CD4-positive, alpha-beta T cell treated with Interleukin-10 for 1 hour (primary cell): ENCODE measurements at places on chromosomes 1 and 21.

GRCh38 chr1:220631238-220631815 is 58.8 kb upstream of the C1orf115 start:
- no peak for DNase-seq

GRCh38 chr1:194104247-194104844 is 917.9 kb upstream of the B3GALT2 start:
- DNase-seq = no peak

DNA sequence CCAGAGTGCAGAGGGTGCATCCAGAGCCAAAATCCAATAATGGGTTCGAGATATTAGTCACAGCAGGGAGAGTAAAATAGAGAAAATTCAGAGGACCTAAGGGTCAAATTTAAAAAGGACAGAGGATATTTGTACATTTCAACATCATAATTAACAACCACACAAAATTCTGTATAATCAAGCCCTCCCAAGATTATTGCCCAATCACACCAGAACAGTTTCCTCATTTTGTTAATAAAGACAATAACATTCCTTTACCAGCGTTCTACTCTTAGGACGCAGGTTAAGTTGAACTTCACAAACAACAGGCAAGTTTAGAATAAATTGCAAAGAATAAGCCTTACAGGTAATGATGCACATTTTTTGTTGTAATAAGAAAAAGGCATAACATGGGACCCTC is 462.8 kb downstream of the PTPRC start:
- no peak for DNase-seq

- DNase-seq = no peak
These were observed 103.0 kb downstream of the SSBP3 start for GRCh38 chr1:54302951-54303843.

- DNase-seq = peak; percentile 17
These were observed 95.3 kb downstream of the ABCA4 start for GRCh38 chr1:94025383-94026340.

- DNase-seq = no peak
These were observed 27.1 kb downstream of the MPZL1 start for GRCh38 chr1:167748906-167749305.

DNA sequence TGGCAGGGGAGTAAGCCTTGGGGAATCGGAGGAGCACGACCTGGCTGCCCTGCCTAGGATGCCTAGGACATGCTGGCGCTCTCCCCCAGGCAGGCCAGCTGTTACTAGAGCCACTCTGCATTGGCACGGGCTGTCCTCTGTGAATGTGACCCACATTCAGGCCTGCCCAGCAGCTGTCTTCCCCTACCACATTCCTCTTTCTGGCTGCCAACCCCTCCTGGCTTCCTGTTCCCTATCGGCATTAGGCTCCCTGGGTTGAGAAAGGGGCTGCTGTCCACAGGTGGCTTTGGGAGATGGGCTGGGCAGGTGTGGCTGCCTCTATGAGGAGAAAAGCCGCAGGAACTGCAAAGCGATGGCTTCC is 2.3 kb upstream of the NFASC start:
- no peak for DNase-seq

DNA sequence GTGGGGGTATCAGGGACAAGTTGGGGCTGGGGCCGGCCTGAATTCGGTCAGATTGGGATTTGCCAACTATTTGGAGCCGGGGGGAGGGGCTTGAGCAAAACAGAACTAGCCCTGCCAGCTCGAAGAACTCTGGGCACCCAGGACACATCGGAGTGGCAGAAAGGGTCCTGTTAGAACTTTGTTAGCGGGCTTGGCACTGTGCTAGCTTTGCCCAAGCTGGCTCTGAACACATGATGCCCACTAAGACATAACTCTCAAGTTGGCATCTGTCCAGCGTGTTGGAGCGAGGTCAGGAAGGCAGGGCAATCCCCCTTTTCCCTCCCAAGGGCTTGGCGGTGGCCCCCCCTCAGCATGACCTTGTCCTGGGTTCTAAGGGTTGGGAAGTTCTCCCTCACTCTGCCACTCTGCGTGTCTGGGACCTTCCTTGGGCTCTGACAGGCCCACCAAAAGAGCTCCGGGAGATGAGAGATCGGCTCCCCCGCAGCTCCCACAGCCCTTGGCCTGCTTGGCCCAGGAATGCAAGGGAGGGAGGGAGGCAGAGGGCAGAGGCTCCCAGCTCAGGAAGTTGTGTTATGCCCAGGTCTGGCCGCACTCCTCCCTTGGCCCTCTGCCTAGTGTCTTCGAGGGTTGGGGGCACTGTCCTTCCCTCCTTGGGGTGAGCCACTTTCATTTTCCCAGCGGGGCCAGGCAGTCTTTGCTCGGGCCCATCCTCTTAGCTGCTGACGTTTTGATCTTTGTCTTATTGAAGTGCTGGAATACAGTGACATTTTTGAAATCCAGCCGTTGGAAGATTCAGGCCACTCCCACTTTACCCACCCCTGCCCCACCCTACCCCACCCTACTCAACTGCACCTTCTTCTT is 1.2 kb downstream of the LMNA start:
- DNase-seq = peak; percentile 44

GRCh38 chr1:244097523-244098405 is 46.7 kb downstream of the ZBTB18 start:
- no peak for DNase-seq

DNA sequence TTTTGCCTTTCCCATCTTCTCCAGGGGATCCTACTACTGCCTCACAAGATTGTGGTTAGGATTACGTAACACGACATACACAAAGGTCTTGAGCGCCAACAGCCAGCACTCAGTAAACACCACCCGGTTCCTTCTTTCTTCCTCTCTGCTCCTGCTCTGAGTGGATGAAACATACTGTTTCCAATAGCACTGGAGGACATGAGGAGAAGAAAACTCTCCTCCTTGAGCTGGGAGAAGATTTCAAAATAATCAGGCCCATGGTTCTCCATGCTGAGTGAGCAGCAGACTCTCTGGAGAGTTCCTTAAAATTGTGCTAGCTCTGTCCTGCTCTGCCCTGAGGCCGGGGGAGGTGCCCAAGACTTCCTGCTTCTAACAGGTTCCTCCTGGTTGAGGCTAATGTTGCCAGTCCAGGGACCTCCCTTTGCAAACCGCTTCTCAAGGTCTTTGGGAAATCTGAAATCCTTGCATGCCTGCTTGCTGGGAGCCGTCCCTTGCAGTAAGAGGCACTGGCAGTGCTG is 29.4 kb upstream of the MX1 start:
- DNase-seq = no peak

GRCh38 chr21:43323244-43324005 is 103.5 kb downstream of the SIK1 start:
- no peak for DNase-seq

DNA sequence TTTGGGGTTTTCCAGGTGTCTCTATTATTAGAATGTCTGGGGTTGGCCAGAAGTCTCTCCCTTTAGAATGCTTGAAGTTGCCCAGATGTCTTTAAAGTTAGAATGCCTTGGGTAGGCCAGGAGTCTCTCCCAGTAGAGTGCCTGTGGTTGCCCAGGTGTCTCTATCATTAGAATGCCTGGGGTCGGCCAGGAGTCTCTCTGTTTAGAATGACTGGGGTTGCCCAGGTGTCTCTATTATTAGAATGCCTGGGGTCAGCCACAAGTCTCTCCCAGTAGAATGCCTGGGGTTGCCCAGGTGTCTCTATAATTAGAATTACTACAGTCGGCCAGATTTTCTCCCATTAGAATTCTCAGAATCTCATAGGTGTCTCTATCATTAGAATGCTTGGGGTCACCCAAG is 55.2 kb downstream of the RNF187 start:
- no peak for DNase-seq

GRCh38 chr1:211714154-211714553 is 38.7 kb upstream of the NEK2 start:
- no peak for DNase-seq

- DNase-seq = no peak
These were observed 21.9 kb upstream of the ARF1 start for GRCh38 chr1:228060458-228061190.

DNA sequence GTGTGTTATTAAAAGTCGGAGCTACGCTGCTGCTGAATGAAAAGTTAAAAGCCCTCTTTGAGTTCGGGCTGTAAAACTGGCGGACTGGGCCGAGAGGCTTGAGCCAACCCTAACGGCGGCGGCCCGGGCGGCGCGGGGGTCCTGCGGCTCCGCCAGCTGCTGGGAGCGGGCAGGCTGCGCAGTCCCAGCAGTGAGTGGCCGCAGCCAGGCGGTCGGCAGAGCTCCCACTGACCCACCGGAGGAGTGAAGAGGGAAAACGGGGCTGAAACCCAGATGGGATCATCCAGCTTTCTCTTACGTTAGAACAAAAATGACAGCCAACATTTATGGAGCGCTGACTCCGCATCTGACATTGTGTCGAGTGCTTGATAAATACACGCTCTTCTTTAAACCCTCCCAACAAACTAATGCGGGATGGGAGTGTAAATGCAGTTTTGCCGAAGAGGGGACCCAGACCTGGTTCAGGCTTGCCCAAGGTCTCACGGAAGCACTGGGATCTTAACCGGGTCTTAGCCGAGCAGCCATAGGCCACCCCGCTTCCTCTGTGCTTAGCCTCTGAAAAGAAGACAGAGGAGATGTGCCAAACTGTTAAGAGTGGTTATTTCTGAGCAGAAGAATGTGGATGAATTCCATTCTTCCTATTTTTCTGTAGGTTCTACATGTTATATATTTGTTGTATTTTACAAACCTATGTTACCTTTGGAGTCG is 3.5 kb downstream of the GRHL3 start:
- no peak for DNase-seq

DNA sequence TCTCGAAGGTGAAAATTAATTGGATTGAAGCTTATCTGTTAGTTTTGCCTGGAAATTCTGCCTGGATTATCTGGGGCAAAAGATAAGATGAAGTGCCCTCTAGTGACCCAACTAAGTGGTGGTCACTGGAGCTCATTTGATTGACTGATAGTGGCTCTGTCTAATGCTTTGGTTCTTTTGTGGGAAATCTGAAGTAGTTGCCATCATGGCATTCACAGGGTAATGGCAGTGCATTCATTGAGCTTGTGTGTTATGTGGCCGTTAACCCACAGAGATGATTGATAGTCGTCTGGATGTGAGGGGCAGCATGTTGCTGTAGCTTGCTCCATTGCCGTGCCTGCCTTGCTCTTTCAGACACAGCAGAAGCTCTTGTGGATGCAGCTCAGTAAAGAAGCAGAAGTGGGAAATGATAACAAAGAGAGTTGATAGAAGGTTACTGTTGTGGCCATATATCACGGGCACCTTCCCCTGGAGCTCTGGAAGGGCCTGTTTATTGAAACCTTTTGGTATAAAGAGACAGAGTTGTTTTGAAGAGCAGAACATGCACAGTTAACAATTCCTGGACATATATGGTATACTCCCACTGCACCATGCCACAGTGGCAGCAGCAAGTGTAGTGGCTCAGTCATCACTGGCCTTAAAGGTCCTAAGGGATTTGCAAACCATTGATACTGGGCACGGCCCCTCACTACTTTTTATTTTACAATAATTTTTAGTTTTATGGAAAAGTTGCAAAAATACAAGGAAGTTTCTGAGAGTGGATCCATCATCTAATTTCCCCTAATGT is 42.0 kb downstream of the CXADR start:
- no peak for DNase-seq

GRCh38 chr1:3978990-3979325 is 78.9 kb upstream of the C1orf174 start:
- DNase-seq = no peak

DNA sequence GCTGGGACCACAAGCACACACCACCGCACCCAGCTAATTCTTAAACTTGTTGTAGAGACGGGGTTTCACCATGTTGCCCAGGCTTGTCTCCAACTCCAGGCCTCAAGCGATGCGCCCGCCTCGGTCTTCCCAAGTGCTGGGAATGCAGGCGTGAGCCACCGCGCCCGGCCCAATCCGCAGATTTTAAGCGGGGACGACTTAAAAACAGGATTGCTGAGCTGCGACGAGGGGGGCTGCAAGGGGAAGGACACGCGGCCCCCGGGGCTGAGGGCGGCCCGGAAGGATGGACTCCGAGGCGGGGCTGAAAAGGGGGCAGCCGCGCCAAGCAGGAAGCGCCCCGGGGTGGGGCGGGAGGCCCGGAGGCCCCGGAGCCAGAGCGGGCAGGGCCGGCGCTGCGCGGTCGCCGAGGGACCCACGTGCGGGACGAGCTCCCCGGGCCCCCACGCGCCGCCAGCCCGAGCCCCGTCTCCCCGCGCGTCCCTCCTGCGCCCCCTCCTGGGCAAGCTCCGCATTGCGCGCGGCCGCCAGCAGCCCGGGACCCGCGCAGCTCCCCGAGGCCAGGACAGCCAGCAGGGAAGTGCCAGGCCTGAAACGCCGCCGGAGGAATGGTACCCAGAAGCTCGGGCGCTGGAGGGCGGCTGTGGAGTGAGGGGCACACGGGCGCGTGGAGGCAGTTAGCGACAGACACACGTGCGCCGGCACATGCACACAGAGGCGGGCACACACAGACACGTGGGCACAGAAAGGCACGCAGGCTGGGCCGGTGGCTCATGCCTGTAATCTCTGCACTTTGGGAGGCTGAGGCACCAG is 5.5 kb upstream of the PRKCZ start:
- peak; percentile 82 for DNase-seq

- no peak for DNase-seq
These were observed 459.9 kb downstream of the ADGRL2 start for GRCh38 chr1:82260666-82261065.

GRCh38 chr1:84724128-84724860 is 34.0 kb upstream of the SSX2IP start:
- peak; percentile 63 for DNase-seq

- DNase-seq = no peak
These were observed 30.4 kb upstream of the PDE4B start for GRCh38 chr1:65762081-65762862.

DNA sequence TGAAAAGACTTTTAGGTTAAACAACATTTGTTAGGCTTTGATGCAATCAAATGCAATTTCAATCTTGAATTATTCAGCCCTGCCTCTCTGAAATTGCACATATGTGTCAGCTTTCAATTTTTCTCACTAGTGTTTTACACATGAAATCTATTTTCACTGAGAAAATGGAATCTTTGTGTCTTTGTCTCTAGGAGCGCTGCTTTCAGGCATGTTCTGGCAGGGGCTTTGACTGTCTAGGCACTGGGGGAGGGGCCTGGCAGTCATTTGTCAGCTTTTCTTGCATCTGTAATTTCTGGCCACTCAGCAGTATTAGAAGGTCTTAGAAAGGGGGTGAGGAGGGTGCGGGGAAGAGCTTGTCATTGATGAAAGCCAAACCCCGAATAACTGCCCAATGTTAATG is 264.4 kb downstream of the PTPRC start:
- DNase-seq = no peak

DNA sequence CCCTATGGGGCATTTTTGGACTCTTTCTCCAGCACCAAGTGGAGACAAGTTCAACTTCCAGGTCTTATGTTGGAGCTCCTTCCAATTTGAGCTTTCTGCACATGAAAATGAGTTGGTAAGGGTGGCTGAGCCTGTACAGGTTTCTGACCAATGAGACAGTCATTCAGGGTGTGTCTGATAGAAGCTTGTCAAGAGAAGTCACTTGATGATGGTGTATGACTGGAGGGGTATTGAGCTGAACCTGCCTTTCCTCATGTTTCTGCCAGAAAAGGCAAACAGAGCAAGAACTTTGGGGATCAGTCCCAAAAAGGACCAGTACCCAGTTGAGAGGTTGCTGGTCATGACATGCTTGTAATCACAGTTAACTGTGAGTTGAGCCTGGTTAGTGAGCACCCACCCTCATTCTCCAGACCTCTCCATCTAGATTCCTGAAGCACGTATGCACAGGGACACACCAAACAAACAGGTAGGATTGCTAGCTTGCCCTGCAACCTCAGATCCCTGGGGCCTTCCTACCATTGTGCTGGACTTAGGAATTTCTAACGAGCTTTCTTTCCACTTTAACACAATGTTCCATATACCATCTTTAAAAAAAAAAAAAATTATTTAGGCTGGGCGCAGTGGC is 26.6 kb downstream of the FAM89A start:
- DNase-seq = no peak
